ENCODE measurements at places on chromosomes 13 and 19.

- DNase-seq, result peak; percentile 96
Measured at GRCh38 chr19:1855040-1855827, 7.0 kb upstream of the REXO1 start.

DNA sequence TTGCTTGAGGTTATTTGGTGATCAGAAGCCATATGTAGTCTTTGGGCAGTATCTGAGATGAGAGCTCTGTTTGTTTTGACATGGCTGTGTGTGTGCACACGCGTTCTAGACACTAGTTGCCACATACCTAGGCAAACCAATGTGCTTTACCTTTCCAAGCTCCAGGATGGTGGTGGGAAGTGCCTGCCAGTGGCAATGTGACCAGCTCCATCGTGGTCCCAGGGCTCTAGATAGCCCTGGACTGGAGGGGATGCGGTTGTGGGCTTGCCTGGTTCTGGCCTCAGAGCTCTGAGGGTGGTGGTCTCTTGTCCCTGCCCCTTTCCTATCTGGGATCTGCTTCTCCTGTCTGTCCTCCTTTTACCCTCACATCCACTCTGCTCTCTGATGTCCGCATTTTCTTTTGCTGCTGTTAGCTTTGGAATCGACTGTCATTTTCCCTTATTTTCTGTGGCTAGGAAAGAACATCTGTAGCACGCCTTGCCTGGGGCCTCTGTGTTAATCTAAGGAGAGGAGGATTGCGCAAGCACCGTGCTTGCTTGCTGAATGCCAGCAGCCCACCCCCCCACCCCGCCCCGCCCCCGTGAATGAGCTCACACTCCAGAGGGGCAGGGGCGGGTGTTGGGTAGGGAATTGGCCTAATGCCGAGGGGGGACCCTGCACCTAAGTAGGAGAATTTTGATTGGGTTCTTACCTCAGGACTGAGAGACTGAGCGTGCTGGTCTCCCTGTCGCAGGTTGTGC lies 89.5 kb downstream of the ARHGEF7 start:
- no peak for DNase-seq

DNA sequence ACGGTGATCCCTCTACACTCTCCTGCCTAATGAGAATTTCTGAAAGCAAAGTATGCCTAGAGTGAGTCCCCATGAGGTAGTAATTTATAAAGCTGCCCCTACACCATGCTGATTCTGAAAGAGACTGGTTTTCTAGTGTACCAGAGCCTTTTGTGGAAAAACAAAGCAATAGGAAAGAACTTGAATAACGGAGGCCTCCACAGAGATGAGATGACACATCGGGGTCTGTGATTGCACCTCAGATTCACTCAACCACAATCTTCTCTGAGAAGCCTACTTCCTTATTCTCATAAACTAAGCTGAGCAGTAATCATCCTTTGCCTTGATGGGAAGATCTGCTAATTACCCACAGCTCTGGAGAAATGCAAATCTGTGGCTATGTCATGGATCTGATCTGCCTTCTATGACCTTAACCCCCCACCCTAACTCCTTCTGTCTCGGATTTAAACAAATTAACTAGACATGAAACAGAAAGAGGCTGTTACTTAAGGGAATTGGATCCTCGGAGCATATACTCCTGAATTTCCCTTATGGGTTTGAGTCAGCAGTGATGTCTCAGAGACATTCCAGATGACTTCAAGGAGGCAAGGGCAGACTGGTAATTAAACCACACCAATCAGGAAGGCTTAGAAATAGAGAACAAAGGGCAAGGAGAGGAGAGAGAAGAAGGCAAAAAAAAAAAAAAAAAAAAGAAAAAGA lies 128.0 kb downstream of the DCT start:
- DNase-seq, result no peak

GRCh38 chr19:33063356-33063752 lies 1.3 kb downstream of the RHPN2 start:
- DNase-seq, result no peak

- no peak for DNase-seq
Measured at GRCh38 chr13:97268772-97269171, 46.6 kb downstream of the MBNL2 start.

DNA sequence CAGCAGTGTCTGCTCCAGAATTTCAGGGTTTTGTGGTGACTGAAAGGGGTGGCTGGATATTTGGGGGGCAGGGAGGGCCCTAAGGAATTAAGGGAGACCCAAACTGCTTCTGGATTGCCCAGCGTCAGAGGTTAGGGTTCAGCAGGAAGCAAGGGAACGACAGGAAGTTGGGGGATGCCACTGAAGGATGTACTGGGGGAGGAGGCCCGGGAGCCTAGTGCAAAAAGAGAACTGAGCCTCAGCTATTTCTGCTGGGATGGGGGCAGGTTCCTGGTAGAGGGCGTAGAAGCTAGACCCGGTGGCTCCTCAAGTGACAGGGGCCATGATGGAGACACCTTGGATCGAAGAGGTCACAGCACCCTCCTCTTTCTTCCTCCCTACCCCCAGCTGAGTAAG lies 1.1 kb downstream of the CYP2S1 start:
- DNase-seq, result no peak

DNA sequence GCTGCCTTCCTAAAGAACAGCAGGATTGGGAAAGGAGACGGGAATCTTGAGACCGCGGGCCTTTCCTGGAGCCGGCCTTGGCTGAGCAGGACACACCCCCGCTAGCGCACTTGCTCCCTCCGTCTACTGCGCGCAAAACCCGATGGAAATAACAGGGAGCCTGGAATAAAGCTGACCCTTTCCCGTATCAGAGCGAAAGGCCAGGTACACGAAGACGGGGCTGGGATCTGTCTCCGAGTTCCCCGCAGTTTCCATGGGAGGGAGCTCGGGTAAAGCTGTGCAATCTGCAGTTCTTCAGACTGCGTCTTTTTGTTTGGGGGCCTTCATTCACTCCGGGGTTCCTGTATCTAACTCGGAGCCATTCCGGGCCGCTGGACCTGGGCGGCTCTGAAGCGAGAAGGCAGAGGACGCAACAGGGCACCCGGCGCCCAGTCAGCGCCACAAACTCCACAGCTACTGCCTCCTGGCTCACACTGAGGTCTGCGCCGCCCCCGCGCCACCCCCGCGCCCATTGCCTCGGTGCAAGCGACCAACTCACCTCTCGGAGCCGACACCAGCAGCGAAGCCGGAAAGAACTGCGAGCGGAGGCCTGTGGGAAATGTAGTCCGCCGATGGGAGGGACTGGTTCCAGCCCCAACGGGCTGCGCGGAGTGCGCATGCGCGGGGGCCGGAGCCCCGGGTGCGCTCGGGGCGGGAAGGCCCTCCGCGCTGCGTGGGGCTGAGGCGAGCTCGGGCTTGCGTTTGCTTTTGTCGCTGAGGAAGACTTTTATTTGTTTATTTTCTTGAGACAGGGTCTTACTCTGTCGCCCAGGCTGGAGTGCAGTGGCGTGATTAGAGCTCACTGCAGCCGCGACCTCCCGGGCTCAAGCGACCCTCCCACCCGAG lies at the start of gene ZFP14:
TSS of gene ZFP14 (minus strand) at position 577 of the 885 bp plus-strand sequence. CDS start 11,309 bp downstream, outside the sequence.
- DNase-seq, result peak; percentile 89

- DNase-seq, result no peak
Measured at GRCh38 chr13:46556418-46556779, 3.4 kb downstream of the LRCH1 start.

DNA sequence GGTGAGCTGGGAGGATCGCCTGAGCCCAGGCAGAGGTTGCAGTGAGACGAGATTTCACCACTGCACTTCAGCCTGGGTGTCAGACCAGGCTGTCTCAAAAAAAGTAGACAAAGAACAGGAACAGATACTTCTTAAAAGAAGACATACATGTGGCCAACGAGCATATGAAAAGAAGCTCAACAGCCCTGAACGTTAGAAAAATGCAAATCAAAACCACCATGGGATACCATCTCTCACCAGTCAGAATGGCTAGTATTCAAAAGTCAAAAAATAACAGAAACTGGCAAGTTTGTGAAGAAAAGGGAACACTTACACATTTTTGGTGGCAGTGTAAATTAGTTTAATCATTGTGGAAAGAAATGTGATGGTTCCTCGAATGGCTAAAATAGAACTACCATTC lies 3.0 kb upstream of the LGALS14 start:
- DNase-seq, result no peak

DNA sequence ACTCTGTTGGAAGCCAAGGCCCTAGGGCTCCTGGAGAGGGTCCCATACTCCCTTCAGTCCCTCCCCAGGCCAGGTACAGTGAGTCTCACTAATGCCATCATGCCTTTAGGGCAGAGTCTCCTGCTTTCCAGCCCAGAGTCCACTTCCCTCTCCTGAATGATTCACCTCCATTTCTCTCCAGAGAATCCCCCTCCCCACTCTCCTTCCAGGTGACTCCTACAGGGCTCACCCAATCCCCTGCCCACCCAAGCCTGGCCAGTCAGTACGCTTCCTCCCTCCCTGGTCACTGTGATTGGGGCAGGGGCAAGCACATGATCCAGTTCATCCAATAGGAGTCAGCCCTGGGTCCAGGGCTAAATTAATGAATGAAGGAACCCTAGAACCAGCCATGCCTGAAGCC lies 35.0 kb upstream of the PNMA8B start:
- peak; percentile 24 for DNase-seq

DNA sequence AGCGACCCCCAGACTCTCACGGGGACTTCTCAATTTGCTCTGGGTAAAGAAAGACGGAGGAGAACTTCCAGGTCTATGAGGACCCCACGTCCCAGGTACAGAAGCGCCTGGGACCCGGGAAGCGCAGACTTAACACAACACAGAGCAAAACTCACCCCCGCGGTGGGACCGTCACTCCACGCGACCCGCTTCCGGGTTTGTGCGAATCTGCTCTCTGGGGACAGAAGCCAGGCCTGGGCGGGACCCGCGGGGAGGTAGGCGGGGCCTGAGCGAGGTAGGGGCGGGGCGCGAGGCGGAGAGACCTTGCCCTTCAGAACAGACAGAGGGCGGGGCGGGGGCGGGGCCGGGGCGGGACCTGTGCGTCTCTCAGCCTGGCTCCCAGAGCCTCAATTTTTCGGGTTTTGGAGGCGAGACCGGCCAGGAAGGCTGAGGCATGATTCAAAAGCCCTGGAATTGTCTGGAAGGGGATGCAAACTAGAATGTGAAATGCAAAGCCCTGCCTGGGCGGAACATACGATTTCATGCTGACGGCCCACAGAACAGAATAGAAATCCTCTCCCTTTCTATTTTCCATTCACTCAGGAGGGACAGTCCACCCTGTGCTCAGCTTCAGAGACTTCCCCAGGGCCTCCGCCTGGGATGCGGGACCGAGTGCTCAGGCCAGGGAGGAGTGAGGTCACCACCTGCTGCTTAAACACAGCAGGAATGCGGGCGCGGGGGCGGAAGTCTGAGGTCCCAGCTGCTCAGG lies 19.3 kb upstream of the ZNF888 start:
- peak; percentile 92 for DNase-seq

DNA sequence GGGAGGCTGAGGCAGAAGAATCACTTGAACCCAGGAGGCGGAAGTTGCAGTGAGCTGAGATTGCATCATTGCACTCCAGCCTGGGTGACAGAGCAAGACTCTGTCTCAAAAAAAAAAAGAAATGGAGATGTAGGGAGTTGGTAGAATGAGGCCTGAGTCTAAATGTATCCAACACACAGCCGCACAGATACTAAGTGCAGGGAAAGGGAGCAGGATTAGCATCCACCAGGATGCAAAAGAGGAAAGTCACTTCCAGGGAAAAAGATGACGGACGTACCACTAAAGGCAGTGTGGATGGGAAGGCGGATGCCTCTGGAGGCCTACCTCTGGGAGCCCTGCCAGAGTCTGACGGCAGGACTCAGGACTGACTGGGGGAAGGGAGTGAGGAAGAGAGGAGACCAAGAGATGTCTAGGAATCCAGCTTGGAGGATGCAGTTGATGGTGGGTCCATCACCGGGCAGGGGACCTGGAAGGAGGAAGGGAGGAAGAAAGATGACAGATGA lies 6.8 kb downstream of the FAM98C start:
- DNase-seq, result no peak

- no peak for DNase-seq
Measured at GRCh38 chr19:21508198-21508597, 2.8 kb downstream of the ZNF429 start.

DNA sequence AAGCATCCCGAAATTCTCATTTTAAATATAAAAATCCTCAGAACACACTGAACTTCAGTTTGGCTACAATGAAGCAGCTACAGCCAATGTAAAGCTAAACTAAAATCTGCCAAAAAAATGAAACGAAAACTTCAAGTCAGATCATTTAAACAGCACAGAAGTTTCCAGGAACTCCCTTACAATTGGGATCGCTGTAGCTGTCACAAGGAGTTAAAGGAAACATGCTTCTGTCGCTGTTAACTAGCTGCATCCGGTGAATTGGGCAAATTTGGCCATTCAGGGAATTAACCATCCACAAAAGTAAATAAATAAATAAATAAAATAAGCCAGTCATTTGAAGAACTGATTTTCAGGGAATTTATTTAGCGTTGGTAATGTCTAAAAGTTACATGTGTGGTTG lies 77.0 kb upstream of the PEG3 start:
- no peak for DNase-seq

DNA sequence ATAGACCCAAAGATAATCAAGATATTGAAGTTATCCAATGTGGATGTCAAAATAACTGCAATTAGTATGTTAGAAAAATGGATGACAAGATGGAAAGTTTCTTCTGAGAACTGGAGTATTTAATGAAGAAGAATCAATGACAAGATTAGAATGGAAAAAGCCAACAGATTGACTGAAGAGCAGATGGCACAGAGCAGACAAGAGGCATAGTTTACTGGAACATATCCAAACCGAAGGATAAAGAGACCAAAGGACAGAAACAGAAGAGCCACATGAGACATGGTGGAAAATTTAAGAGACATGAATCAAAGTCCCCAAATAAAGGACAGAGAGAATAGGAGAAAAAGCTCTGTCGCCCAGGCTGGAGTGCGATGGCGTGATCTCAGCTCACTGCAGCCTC lies 89.6 kb upstream of the RXFP2 start:
- DNase-seq, result no peak

- no peak for DNase-seq
Measured at GRCh38 chr13:97719736-97720135, 233.7 kb upstream of the IPO5 start.

DNA sequence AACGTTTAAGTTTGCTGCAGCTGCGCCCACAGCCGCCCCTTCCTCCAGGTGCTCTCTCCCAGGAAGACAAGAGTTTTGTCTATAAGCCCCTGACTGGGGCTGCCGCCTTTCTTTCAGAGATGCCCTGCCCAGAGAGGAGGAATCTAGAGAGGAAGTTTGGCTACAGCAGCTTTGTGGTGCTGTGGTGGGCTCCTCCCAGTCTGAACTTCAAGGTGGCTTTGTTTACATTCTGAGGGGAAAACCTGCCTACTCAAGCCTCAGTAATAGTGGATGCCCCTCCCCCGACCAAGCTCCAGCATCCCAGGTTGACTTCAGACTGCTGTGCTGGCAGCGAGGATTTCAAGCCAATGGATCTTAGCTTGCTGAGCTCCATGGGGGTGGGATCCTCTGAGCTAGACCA lies 6.4 kb upstream of the ERICH6B start:
- DNase-seq, result no peak

GRCh38 chr13:27313770-27314169 lies 43.1 kb downstream of the RASL11A start:
- DNase-seq, result no peak

- DNase-seq, result no peak
Measured at GRCh38 chr13:104286566-104287290, 1220.5 kb upstream of the SLC10A2 start.

- peak; percentile 75 for DNase-seq
Measured at GRCh38 chr19:10603084-10603872, 16.2 kb upstream of the AP1M2 start.
